ENCODE measurements at places on chromosomes 2 and 18.

DNA sequence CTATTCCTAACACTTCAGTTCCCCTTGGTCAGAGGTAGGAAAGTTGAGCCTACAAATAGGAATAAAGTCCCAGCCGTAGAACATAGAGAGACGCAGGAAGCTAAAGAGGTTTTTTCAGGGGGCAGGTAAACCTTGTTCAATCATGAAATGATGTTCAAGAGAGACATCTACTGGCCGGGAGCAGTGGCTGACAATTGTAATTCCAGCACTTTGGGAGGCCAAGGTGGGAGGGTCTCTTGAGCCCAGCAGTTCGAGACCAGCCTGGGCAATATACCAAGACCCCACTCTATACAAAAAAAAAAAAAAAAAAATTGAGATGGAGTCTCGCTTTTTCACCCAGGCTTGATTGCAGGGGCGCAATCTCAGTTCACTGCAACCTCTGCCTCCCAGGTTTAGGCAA, 66.7 kb upstream of the DNAJC10 start:
- no peak for DNase-seq

DNA sequence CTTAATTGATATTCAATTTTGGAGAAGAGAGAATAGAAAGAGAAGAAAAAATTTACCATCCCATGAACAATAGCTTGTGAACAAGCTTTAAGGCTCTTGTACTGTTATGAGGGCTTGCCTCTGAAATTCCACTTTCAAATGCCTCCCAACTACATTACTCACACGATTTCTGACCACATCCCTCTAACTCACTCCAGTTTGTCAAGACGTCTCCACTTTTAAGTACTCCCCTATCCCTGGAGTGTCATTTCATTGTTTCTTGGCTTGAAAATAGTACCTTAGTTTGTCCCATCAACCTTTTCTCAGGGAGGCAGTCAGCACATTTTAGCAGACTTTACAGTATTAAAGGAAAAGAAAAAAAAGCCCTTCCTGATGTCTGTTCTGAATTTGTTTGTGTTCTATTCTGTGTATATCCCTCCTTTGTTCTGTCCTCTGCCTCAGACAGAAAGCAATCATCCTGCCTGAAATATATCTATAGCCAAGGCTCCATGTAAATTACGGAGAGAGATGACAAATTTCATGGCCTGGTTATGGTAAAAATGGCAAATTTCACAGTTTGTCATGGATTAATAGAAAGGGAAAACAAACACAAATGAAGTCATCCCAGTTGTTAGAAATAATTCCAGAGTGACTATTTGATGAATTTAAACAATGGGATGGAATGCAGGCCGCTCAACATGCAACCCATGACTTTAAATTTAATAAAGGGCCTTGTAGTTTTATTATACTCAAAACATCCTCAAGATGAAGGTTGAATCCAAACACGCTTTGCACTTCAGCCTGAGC, 228.8 kb downstream of the ETAA1 start:
- no peak for DNase-seq

DNA sequence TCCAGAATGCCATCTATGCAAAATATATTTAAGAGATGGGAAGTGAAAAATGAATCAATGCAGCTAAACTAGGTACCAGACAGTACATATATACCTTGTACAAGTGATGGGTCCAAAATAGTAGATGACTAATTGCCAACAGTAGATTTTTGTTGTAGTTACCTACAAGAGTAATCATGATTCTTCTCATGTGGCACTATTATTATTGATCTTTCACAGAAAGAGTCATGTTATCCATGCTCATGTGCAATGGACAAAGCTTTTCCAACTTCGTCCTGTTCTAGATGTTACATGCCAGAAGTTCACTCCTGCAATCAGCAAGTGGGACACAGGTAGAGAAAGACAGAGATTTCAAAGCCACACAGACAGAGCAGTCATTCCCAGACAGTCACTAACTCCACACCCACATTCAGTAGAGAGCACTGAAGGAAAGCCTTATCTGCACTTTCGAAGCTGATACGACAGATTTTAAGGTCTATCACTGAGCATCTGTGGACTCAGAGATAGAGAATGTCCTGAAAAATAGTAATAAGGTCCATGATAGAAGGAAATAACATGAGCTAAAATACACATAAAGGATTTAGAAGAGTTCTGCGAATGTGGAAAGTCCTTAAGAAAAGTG, 101.6 kb upstream of the ITPRID2 start:
- no peak for DNase-seq

GRCh38 chr2:241977557-241978300, 108.2 kb downstream of the RTP5 start:
- no peak for DNase-seq

- DNase-seq: no peak
Observed at GRCh38 chr18:4181086-4181485, 274.0 kb downstream of the DLGAP1 start.

All from CD4-positive, alpha-beta T cell treated with Interferon alpha-2 for 1 hour (primary cell).